ENCODE measurements at places on chromosomes 13 and 19.

GRCh38 chr13:74210693-74211393, 76.6 kb upstream of the KLF12 start:
- peak; percentile 99 for DNase-seq

GRCh38 chr19:39001041-39001440, 25.5 kb upstream of the FBXO17 start:
- DNase-seq = no peak

- no peak for DNase-seq
Observed at GRCh38 chr13:74987124-74987690, 494.8 kb downstream of the TBC1D4 start.

DNA sequence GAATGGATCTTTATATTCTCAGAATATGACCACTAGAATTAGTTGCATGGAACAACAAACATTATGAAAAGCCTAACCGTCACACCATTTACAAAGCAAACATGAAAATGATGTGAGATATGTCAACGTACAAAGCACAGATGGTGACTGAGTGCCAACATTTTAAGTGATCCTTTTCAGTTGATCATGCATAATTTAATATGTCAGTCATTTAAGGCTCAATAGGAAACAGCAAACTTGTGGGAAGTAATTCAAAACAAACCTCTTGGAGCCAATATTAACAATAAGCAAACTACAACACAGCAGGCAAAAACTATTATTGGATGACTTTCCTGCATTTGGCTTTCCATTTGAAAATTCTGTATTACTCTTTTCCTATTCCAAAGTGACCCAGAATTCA, 277.6 kb downstream of the SLITRK6 start:
- no peak for DNase-seq

GRCh38 chr19:38213911-38214625, 10.0 kb downstream of the DPF1 start:
- DNase-seq = peak; percentile 71

- DNase-seq = no peak
Observed at GRCh38 chr19:29531458-29532025, 5.7 kb downstream of the VSTM2B start.

DNA sequence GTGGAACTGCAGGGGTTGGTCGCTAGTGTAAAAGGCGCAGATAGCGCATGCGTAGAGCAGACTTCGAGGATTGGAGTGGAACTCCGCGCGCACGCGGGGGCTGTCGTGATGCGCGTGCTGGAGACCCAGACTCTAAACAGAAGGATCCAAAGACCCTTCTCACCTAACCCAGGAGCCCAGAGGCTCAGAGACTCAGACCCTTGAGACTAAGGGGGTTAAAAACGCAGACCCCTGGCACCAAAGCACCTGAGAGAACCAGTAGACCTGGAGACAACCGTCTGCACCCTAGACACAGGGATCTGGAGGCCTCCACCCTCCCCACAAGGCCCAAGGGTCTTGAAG, 567 bp upstream of the CTU1 start:
- no peak for DNase-seq

- no peak for DNase-seq
Observed at GRCh38 chr19:34044021-34044420, 128.3 kb upstream of the LSM14A start.

DNA sequence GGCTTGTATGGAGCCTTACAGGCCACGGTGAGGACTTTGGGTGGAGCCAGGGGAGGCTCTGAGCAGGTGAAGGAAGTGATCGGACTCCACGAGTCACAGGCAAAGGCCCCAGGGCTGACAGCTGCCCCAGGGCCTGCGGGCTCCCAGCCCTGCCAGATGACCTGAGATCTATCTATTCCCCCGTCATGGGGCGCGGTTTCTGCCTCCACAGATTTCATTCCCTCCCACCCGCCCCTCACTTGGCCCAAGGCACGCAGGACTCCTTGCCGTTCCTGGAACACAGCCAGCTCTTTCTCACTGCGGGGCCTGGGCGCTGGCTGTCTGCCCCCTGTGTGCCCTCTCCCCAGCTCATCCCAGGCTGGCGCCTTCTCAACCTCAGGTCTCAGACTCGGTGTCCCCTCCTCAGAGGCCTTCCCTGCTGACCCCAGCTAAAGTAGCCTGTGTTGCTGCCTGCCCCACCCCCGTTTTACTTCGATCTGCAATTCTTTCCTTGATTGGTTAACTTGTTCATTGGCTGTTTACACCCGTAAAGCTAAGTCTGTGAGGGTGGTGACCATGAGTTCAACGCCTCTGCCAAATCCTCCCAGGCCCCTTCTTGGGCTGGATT, 13.9 kb upstream of the PAK4 start:
- DNase-seq = no peak

GRCh38 chr13:90405301-90405700, 942.2 kb upstream of the MIR17HG start:
- DNase-seq = no peak

DNA sequence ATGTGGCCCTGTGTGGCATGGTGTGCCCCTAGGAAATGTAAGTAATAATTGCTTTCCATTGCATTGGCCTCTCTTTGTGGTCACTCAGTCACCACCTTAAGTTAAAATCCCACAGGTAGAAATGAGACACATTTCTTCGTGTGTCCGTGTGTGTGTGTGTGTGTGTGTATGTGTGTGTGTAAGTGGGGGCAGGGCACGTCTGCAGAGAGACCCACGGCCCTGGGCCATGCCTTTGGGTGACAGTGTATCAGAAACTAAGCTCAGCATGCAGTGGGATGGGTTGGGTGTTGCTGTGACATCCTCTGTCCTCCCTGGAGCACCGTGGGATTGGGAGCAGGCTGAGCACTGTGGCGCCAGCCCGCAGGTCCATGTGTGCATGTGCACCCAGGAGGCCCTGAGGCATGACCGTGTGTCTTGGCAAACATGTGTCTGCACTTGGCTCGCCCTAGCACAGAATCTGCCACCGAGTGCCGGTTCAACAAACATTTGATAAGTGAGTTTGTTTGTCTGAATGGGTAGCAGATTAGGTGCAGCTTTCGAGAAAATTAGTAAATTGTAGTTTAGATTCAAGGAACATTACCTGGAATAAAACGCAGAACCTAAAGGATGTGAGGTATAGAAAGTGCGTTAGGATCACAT, 91.8 kb downstream of the WTIP start:
- DNase-seq = no peak

DNA sequence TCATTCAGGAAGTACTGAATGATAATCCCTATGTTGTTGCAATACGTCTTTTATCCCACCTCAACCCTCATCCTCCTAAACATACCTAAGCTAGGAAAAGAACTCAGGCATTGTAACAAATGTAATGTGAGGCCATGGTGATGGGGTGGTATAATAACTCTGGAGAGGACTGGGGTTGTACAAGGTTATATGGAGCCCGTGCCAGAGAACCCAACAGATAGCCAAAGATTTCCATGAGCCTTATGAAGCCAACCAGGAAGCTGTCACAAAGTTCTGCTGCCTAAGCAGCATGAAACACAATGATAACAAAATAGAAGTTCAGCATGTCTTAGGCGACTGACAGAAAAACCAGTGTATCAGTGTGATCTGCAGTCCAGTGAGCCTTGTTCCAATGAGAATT, 394.1 kb upstream of the NBEA start:
- DNase-seq = no peak

DNA sequence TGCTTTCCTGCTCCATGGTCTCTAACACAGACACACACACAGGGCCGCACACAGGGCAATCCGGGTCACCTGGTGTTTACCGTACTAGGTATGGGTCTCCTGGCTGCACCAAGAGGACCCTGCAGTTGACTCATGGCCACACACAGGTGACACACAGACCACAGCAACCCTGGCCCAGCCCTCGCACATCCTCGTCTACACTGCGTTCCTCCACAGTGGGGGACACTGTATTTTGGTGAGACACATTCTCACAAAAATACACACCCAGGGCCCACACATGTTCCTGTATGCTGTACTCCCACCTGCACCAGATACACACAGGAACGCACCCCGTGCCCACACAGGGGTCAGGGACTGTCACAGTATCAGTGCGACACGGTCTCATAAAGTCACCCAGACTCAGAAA, 12.8 kb downstream of the PDE4A start:
- no peak for DNase-seq

DNA sequence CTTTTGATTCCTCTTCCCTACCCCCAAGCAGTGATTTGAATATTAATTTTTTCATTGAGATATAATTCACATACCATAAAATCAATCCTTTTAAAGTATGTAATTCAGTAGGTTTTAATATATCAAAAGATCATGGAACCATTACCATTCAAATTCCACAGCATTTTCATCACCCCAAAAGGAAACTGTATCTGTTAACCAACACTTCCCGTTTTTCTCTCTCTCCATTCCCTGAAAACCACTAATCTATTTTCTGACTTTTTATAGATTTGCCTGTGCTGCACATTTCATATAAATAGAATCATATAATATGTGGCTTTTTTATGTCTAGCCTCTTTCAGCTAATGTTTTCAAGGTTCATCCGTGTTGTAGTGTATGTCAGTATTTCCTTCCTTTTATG, 107.1 kb downstream of the PAN3 start:
- no peak for DNase-seq

GRCh38 chr19:3207461-3208242, 16.8 kb upstream of the CELF5 start:
- DNase-seq = no peak

DNA sequence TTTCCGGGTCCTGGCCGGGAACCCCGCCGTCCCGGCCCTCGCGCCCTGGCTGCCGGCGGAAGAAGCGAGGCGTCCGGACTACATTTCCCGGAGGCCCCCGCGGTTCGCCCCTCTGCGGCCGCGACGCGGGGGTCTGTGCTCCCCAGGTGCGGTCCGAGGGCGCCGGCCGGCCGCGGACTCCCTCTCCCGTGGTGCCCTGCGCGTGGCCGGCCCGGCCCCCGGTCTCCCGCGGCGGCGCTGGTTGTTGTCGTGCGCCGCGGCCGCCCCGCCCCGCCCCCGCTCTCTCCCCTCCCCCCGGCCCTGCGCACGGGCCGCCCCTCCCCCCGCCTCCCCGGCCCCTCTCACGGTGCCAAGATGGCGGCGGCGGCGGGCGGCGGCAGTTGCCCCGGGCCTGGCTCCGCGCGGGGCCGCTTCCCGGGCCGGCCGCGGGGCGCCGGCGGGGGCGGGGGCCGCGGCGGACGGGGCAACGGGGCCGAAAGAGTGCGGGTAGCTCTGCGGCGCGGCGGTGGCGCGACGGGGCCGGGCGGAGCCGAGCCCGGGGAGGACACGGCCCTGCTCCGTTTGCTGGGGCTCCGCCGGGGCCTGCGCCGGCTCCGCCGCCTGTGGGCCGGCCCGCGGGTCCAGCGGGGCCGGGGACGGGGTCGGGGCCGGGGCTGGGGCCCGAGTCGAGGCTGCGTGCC, at the start of gene KMT2B:
Gene KMT2B (plus strand): TSS at position 339 of the 680 bp plus-strand sequence. CDS start 16 bp downstream, at position 355.
- peak; percentile 97 for DNase-seq

DNA sequence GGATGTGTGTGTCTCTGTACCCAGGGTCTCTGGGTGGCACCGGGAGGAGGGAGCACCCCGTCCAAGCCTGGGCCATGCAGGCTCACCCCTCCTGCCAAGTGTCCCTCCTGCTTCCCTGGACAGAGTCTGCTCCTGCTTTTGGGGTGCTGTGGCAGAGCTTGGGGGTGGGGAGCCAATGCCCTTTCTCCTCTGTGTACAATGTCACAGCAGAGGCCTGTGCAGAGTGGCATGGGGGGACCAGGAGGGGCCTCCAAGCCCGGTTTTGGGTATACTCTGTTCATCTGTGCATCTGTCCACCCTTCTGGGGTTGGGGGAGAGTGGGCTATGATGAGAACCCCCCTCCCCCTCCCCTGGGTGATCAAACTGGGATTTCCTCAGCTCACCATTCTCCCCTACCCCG, 33.5 kb downstream of the PDE4A start:
- no peak for DNase-seq

GRCh38 chr13:68982961-68983619, 1124.5 kb upstream of the ATXN8OS start:
- no peak for DNase-seq

- DNase-seq = no peak
Observed at GRCh38 chr13:31930490-31930889, 101.1 kb upstream of the FRY start.

DNA sequence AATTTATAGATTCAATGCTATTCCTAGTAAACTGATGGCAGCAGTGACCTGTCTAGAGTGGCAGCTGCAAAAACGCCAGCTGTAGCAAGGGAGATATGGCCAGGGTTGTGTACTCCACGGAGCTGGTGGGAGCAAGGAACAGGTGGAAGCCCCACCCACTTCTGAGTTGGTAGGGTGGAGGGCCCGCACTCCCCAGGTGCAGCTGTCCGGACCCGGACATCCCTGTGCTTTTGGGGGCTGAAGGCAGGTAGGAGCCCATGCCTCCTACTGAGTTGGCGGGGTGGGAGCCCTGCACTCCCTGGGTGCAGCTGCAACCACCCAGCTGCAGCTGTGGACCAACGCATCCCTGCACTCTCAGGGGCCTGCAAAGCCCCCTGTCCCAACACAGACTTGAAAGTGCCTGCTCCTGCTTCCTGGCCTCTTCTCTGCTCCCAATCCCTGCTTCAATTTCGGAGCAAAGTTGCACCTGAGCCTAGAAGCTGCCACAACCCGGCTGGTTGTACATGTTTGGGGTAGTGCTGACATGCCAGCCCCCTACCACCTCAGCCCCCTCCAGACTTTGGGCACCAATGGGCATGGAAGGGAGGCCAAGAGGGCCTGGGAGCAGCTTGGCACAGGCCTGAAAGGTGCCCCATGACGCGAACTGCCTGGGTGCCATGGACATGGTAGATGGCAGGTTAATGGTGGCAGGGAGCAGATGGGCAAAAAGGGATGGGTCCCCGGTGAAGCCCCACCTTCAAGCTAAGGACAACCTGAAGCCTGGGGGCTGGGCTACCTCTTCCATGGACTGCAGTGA, 19.8 kb downstream of the UGGT2 start:
- no peak for DNase-seq

DNA sequence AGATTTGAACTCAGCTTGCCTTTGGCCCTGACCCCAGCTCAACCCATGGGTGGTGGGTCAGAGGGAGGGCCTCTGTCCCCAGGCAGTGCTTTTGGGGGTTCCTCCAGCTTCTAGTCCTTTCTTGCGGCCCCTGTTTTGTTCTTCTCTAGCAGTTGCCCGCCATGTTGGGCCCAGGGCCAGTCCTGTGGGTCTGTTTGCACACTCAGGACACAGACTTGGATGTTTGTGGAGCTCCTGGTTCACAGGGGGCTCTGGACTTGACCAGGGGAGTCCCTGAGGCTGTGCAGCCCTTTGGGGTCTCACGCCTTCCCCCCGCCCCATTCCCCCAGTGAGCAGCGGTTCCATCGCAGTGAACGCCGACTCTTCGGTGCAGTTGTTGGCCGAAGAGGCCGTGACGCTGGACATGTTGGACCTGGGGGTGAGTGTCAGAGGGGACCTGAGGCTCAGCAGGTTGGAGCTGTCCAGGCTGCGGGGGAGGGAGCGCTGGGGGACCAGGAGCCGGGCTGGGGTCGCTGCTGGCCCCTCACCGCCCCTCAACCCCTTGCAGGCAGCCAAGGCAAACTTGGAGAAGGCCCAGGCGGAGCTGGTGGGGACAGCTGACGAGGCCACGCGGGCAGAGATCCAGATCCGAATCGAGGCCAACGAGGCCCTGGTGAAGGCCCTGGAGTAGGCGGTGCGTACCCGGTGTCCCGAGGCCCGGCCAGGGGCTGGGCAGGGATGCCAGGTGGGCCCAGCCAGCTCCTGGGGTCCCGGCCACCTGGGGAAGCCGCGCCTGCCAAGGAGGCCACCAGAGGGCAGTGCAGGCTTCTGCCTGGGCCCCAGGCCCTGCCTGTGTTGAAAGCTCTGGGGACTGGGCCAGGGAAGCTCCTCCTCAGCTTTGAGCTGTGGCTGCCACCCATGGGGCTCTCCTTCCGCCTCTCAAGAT, 2.5 kb downstream of the ATP5F1D start:
- peak; percentile 82 for DNase-seq

GRCh38 chr13:93559718-93560117, 333.1 kb downstream of the GPC6 start:
- DNase-seq = peak; percentile 78
